ENCODE measurements at places on chromosomes 4 and X.

DNA sequence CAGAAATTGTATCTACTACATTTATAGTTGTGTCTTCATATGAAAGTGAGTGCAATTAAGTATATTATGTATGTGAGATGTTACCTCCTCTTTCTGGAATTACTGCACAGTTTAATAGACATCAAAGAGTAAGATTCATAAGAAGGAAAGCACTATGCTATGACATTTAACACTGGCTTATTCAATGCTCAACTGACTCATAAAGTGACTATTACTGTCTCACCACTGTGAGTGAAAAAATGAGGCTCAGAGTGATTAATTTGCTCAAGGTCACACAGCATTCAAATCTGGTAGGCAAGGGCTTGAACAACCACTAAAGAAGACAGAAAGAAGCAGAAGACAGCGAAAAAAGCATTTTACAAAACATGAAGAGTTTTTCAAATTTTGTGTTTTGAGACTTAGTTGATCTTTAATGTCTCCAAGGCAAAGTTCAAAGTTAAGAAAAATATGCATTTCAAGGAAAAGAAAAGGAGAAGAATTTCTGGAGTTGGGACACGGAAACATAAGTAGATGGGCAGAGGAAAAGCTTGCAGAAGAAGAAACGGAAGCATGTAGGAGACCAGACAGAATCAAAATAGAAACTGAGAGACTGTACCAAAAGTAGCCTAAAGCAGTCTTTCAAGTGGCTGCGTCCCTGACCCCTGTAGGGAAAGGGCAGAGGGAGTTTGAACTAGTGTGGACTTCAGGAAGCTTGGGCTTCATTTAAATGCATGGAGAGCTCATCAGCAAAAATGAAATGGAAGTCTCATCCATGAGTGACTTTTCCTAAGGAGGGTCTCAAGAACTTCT is 66.3 kb downstream of the KCNIP4 start:
- DNase-seq, result no peak

GRCh38 chrX:23840674-23841073 is 57.7 kb downstream of the SAT1 start:
- no peak for DNase-seq

DNA sequence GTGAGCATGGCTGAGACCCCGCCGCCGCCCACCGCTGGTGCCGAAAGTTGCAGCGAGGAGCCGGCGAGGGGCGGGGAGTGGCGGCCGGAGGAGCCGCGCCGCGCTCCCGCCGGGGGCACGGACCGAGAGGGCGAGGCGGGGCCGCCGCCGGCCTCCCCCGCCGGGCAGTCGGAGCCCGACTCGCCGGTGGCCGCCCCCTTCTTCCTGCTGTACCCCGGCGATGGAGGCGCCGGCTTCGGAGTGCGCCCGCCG is 16.5 kb downstream of the UTP3 start:
- no peak for DNase-seq

DNA sequence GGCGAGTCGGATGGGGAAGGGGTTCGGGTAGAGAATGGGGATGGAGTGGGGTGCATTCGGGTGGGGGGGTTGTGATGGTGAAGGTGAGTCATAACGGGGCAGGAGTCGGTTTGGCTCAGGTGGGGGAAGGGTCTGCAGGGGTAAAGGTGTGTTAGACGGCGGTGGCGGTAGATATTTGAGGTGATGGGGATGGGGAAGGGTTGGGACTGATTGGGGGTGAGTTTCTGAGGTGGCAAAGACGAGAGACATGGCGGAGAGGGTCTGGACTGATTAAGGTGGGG is 738 bp downstream of the SYP start:
- no peak for DNase-seq

- DNase-seq, result no peak
These were observed 61.0 kb upstream of the EXOC1L start for GRCh38 chr4:55758570-55758969.

DNA sequence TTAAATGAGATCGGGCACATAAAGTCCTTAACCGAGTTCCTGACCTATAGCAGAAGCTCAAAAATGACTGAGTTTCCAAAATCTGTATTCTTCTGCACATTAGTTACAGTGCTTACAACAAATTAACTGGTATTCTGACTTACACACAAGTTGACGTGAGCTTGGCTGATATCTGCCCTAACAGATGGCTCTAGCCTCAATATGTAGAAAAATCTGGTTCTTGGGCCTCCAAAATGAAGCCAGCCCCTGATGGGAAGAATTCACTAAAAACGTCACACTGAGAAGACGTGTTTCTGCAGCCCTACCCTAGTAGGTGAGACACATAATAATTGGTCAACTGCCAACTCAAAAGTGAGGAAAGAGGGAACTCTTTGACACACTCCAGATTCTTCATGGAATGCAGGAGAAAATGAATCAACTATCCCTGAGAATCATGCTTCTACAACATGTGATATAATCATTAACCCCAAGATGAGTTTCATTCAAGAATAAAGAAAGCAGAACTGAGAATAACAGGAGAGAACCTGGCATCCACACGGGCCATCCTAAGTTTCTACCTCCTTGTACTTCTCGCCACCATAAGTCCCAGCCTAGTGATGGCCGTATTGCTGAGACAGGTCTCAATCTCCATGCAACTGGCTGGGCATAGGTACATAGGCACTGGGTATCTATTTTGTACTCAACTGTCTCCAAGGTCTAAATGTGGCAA is 8.2 kb downstream of the STX18 start:
- DNase-seq, result no peak

DNA sequence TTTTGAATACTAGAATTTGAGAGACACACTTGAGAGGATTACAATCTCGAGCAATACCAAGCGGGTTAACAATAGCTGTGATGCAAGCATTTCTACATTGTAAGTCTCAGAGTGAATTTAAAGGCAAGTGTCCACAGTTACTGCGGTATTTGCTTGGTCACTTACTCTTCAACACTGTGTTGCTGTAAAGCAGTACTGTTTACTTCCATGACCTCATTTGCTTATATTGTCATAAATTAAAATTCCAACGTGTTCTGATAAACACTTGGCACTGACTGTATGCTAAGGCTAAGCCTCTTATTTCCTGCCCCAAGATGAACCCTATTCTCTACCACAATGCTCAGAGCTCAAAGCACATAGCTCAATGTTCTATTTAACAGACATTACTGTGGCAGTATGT is 11.1 kb downstream of the EXOC1L start:
- DNase-seq, result no peak

GRCh38 chr4:181528570-181529184 is 714.5 kb upstream of the TENM3 start:
- DNase-seq, result peak; percentile 56

- no peak for DNase-seq
These were observed 470.2 kb downstream of the PCDH19 start for GRCh38 chrX:99939883-99940232.

DNA sequence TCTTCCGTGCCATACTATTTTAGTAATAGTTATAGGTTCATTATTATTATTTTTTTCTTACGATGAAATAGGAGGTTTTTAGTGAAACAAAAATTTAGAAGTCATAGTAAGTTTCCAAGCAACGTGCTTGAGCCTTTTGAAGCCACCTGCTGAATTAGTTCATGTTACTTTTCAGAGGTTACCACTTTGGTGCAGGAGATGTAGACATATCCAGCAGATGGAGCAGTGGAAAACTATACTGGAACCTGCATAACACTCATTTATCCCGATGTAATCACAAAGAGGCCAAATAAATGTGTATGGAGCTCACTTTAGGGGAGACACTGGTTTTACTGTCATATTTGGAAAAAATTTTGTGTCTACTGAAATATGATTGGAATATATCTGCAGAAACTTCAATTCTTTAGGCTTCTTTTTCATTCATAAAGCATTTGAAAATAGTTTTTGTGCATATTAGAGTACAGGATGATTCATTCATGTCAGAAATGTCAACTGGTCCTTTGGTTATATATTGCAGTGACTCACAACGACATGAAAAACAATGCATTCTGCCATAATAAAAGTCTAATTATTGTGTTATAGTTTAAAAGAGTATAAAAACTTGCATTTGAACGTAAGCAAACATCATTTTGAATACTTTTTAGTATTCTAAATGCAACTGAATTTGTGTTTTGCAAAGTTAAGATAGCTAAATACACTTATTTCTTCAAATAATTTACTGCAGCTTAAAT is 2182.9 kb upstream of the TENM3 start:
- no peak for DNase-seq

DNA sequence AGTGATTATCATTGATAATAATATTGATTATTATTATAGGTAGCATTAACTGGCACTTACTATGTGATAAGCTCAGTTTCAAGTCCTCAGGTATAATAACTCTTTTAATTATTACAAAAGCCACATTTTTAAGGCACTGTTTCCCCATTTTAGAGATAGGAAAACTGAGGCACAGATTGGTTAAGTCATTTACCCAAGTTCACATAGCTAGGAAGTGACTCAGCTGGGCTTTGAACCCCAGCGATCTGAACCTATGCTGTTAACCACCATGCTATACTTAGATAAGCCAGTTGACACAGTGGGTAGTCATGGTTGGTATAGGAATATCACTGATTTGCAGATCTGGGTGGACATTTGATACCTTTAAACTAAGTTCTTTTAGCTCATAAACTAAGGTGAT is 110.4 kb downstream of the FRAS1 start:
- no peak for DNase-seq

- no peak for DNase-seq
These were observed 9.8 kb upstream of the CCNG2 start for GRCh38 chr4:77147079-77147782.

- no peak for DNase-seq
These were observed 235.3 kb downstream of the TACR3 start for GRCh38 chr4:103484521-103484920.

- no peak for DNase-seq
These were observed 1624.7 kb downstream of the ARAP2 start for GRCh38 chr4:34619531-34620162.

- no peak for DNase-seq
These were observed 44.2 kb downstream of the TBC1D14 start for GRCh38 chr4:6953751-6954380.

GRCh38 chr4:122508083-122508482 is 51.6 kb upstream of the IL2 start:
- DNase-seq, result no peak

GRCh38 chr4:14222377-14223029 is 595.0 kb upstream of the BOD1L1 start:
- DNase-seq, result no peak

GRCh38 chr4:102791318-102791835 is 30.6 kb upstream of the MANBA start:
- no peak for DNase-seq

DNA sequence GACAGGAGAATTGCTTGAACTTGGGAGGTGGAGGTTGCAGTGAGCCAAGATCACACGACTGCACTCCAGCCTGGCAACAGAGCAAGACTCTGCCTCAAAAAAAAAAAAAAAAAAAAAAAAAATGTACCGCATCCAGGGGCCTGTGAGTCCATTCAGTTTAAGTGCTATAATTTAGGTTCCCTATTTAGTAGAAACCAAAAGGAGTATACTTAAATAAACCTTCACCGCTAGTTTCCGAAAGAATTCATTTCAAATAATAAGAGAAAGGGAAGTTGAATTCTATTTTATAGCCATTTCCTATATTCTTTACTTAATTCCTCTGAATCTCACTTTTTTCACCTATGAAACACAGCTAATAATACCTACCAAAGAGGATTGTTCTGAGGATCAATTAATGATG is 20.8 kb upstream of the LRBA start:
- DNase-seq, result no peak

DNA sequence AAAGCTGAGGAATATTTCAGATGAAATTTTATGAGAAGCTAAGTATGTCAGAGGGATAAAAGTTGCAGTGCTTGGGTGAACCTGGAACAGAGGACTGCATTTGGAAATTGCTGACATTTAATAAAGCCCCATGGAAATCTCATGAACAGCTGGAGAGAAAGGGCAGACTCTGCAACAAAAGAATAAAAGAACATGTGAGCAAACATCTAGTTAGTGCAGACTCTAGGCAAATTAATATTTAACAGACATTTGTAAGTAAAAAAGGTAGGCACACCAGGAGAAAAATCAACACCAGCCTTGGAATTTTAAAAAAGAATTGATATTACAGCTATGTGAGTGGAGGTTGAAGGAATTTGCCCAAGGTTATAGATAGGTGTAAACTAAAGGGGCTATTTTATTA is 114.6 kb upstream of the PUDP start:
- no peak for DNase-seq

- no peak for DNase-seq
These were observed 36.3 kb downstream of the SULT1E1 start for GRCh38 chr4:69823481-69824186.

GRCh38 chr4:24978291-24979075 is 52.3 kb downstream of the LGI2 start:
- DNase-seq, result no peak

- no peak for DNase-seq
These were observed 46.0 kb downstream of the LNX1 start for GRCh38 chr4:53545273-53545672.

DNA sequence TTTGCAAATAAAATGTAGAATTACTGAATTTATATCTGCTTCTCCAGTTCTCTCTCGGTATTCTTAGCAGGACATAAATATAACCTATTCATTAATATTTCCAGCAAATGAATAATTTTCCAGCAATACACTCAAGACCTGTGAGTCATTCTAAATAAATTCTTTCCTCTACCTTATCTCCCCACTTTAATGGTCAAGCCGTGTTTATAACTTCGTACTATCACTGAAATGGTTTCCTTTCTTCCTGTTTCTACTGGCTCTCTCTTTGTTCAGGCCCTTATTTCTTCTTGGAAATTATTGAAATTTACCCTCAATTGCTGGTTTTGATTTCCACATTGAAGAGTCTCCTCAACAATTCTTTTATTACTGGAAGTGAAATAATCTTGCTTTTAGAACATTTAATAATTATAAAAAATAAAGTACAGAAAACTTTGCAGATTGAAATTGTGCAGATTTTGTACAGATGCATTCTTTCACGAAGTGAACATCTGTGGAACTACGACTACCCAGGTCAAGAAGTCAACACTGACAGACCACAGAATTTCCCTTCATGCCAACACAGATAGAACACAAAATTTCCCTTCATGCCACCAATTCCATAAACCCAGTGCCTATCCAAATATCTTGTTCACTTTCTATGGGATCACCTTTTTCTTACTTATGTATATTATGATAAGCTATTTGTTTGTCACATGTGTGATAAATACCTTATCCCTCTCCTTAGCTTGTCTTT is 205.7 kb downstream of the FAT4 start:
- DNase-seq, result no peak

- DNase-seq, result no peak
These were observed 207.6 kb upstream of the MAMLD1 start for GRCh38 chrX:150155436-150156035.

GRCh38 chrX:132017431-132018185 is 5.5 kb upstream of the STK26 start:
- no peak for DNase-seq

DNA sequence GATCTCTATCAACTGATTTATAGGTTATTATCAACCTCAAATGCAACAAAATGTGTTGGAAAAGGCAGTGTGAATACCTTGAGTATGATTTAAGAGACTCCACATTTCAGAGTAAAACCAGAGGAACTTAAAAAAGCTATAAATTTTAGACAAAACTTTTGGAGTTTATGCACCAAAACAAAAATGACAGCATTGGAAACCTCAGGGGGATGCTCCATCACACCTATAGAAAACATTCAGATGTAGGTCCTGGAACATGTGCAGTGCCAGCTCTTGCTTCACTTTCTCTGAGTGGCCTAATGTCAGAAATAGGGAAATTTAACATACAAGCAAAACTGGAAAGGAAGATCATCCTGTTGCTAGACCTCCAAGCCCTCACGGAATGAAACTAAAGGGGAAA is 5.8 kb upstream of the VEGFC start:
- DNase-seq, result no peak
